AG04450 (cell line): ENCODE measurements at places on chromosomes 7 and 10. TPM values are rescaled to one million over a fixed set of nuclear protein-coding genes. Genes with fewer than 3 reads are reported as not detected.

- DNase-seq, result no peak
These were observed 1.3 kb upstream of the ARID5B start for GRCh38 chr10:61899997-61900828.

DNA sequence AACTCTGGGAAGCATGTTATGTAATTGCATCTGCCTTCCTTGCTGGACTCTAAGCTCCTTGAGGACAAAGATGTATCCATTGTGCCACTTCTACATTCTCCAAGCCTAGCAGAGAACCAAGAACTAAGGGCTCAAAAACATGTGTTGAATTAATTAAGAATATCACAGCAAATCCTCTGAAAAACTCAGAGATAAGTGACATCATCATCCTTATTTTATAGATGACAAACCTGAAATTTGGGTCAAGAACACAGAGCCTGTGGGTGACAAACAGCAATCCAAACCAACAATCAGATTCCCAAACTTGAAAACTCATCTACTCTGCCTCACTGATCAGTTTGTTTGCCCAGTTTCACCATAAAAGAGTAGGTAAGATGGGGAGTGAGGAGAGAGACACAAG lies 503.6 kb upstream of the LRRN3 start:
- no peak for DNase-seq

GRCh38 chr10:5968681-5969453 lies 8.5 kb downstream of the IL15RA start:
- no peak for DNase-seq

Gene SPDYE9
- 0.06 and 0.07 TPM in 2 replicates for polyA plus RNA-seq

DNA sequence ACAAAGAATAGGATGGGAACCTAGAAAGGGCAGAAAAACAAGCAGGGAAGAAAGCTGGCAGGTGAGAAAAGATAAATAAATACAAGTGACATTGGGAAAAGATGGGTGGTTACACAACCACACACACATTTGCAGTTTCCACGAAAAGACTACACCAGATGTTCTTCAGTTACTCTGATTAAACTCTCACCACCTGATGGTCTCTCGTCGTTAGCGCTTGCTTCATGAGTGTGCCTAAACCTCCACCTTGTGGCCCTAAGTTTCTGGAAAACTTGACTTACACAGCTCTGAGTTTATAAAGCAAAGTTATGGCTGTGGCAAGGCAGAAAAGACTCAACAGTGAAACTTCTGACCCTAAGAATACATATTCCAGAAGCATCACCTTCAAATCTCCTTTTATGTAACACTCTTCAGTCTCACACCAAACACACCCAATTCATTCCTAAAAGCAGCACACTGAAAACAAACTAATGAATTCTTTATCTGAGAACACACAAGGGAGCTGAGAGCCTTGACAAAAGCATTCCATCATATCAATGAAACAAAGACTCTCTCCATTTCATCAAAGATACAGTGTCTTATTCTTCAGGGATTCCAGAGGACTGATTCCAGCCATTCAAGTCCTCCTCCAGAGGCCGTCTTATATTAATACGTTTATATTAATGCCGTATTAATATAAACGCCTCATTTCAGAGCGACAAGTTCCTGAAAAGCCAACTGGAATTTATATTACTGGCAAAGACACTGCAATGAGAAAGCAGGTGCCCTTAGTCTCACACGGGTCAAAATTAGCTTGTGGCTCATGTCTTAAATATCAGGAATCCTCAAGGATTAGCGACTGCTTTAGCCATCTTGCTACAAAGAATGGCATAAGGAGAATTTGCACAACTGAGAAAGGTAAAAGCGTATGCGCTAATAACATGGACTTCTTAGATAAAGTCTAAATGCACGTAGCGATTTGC lies 77.6 kb downstream of the RNF216 start:
- DNase-seq, result no peak
